ENCODE measurements at places on chromosomes 3 and 15. TPM values are rescaled to one million over a fixed set of nuclear protein-coding genes. Genes with fewer than 3 reads are reported as not detected.

DNA sequence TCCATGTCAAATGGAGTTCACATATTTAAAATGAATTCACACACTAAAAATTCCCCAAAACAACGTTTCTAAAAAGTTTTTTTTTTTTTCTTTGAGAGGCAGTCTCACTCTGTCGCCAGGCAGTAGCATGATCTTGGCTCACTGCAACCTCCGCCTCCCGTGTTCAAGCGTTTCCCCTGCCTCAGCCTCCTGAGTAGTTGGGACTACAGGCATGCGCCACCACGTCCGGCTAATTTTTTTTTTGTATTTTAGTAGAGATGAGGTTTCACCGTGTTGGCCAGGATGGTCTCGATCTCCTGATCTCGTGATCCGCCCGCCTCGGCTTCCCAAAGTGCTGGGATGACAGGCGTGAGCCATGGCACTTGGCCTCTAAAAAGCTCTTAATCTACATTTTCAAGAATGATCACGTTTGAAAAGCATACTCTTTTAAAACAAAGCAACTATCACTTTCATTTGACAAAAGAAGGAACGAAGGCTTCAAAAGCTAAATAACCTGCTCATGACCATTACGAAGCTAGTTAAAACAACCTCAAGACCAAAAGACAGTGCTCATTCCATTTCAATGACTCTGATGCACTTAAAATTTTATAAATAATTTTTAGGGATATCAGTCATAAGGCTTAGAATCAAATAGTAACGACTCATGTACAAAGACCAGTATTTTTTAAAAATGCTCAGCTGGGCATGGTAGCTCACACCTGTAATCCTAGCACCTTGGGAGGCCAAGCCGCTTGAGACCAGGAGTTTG lies 5.5 kb downstream of the UBE3A start:
- no peak for DNase-seq

GRCh38 chr15:65214010-65214409 lies 2.7 kb upstream of the CILP start:
- DNase-seq, result no peak

DNA sequence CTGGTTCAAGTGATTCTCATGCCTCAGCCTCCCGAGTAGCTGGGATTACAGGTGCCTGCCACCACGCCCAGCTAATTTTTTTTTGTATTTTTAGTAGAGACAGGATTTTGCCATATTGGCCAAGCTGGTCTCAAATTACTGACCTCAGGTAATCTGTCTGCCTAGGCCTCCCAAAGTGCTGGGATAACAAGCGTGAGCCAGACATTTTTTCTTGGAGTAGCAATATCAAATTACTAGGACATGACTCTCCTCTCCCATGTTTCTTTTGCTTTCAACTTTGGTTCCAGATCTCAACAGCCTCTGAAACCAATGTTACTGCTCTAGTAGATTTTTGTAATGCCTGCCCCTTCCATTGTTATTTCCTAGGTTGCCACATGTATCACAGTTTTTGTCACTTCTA lies 462.0 kb downstream of the GBE1 start:
- DNase-seq, result no peak

DNA sequence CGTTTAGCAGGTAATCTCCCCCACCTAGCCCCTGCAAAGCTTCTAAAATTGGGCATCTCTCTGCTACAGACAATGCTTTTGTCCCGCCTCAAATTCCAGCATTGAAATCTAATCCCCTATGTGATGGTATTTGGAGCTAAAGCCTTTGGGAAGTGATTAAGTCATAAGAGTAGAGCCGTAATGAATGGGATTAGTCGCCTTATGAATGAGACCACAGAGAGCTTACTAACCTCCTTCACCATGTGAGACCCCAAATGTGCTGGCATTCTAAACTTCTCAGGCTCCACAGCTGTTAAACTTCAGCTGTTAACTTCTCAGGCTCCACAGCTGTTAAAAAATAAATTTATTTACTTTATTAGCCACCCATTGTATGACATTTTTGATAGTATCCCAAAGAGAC lies 374.2 kb upstream of the BCHE start:
- DNase-seq, result no peak

GRCh38 chr15:31306426-31307269 lies 20.0 kb upstream of the KLF13 start:
- no peak for DNase-seq

GRCh38 chr3:189301479-189301878 lies 129.7 kb downstream of the TPRG1 start:
- DNase-seq, result no peak

DNA sequence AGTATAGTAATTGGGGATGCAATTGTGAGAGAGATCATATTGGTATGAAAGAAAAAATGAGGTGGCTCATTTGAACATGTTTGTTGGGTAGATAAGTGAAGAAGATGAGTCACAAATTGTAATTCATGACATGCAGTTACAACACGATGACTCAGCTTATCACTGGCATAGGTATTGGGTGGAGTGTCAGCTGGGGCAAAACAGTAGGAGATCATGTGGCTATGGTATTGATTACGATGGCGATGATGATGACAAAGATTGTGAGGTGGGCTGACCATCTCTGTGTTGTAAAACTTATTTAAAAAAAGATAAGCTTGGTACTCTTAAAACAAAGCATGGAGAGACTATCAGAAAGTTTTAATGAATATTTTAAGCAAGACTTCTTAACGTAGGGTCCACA lies 11.6 kb upstream of the DPH6 start:
- DNase-seq, result no peak

- DNase-seq, result peak; percentile 23
Observed at GRCh38 chr3:73298243-73299183, 237.1 kb downstream of the EBLN2 start.

- DNase-seq, result no peak
Observed at GRCh38 chr3:33139996-33140395, 26.2 kb downstream of the CRTAP start.

DNA sequence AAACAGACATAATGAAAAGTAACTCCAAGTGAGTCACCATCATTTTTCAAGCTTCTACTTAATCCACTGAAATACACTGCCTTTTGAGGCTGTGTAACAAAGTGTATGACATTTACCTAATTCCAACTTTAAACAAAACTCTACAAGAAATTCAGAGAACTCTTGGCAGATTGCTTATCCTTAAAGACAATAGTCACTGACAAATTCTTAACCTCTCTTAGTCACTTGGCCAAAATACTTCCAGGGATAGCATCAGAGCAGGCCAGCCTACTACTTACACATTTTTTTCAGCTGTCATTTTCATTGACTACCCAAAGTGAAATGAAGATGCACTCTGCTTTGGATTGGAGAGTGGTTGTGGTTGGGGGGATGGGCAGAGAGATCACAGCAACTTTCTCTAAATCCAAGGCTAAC lies 3.6 kb downstream of the WWTR1 start:
- no peak for DNase-seq

DNA sequence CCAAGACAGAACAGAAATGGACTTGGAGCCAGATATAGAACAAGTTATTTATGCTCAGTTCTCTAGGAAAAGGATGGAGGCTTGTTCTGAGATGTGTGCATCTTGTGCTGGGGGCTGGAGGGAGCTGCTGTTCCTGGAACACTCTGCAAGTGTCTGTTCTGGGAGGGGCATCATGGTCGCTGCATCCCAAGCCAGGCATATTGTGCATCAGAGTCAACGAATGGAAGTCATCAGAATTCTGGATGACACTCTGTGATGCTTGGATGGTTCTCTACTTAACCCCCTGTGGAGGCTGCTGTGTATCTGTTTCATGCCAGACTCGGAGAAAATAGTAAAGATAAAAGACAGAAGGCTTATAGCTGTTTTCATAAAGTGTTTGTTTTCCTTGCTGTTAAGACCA lies 34.7 kb downstream of the RPL22L1 start:
- peak; percentile 74 for DNase-seq

DNA sequence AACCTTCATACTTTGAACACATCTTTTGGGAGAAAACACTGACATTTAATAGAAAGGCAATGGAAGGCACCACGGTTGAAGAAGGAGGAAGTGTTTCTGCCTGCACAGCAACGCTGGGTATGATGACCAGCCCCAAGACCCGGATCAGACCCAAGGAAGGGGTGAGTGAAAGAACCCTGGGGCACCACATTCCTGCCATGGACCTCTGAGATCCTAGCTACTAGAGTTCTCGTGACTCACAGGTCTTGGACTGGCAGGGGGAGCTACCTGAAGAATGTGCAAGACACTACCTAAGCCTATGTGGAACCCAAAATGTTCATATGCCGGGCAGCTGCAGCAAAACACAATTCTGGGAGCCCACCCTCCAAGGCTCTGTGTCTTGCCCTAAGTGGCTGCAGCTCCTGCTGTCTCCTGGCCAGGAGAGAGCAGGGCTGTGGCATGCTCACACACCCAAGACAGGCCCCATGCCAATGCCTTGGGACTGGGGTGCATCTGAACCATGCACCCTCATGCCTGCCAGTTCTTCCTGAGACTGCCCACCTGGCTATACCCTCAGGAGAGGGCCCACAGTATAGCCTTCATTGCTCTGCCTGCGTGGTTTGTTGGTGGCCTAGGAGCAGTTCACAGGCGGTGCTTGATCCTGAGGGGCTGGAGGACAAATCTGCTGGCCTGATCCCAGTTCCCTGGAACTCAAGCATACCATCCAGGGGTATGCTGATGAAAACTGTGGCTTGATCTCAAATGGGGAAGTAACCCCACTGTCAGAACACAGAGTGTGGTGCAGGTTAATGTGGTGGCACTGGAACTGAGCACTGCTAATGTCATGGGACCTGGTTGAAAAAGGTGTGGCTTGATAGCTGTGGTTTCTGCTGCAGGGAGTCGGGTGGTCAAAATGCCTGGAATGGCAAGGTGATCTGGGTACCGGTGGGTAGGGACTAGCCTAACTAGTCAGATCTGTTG lies 353.3 kb upstream of the ARHGEF26 start:
- DNase-seq, result no peak

Gene ANKDD1A
- 7.5 TPM for polyA plus RNA-seq

Gene RTP3
- polyA plus RNA-seq, result not detected

Gene IL17RD
- 6.3 TPM for polyA plus RNA-seq

Gene GRAMD1C
- polyA plus RNA-seq, result 2.3 TPM

Gene P2RY1
- polyA plus RNA-seq, result 4.1 TPM

Gene C3orf20
- not detected for polyA plus RNA-seq

Gene ANKUB1
- not detected for polyA plus RNA-seq

Gene JMJD7
- polyA plus RNA-seq, result 15.7 TPM

All from urinary bladder (tissue), 4 donors.